ENCODE measurements at places on chromosomes 11 and 22.

GRCh38 chr11:22800482-22800881, 29.1 kb downstream of the SVIP start:
- DNase-seq, result no peak

GRCh38 chr11:19817265-19817851, 104.7 kb downstream of the NAV2 start:
- no peak for DNase-seq

GRCh38 chr22:47059701-47060161, 297.3 kb downstream of the TBC1D22A start:
- DNase-seq, result no peak

GRCh38 chr11:120090411-120090810, 47.5 kb downstream of the TRIM29 start:
- DNase-seq, result no peak

DNA sequence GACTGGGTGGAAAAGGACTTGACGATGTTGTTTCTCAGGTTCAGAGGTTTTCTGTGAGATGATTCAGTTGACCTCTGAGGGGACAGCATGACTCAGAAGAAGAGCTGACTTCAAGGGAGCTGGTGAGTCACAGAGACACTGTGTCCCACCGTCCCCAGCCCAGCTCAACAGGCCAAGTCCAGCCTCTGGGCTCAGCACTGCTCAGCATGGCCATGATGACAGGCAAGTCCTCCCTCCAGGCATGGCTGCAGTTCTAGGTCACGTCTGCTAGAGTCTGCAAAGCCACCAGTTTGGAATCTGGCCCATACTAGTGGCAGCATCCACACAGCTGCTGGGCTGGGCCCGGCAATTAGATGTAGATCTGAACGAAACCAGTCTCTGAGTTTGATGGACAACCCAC, 12.9 kb downstream of the TRIM29 start:
- no peak for DNase-seq

GRCh38 chr11:76599041-76600013, 71.2 kb downstream of the LRRC32 start:
- no peak for DNase-seq

DNA sequence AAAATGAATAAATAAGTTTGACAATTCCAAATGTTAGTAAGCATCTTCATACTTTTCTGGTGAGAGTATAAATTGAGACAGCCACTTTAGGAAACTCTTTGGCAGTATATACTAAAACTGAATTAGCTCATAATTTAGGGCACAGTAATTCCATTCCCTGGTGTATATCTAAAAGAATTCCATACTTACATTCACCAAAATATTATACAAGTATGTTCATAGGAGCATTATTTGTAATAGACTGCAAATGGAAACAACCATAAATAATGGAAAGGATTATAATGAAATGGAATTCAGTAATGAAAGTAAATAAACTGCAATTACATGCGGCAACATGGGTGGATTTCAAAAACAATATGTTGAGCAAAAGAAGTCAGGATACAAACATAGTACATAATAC, 315.8 kb upstream of the LRRC4C start:
- no peak for DNase-seq

GRCh38 chr11:94830722-94831510, 62.8 kb downstream of the AMOTL1 start:
- no peak for DNase-seq

DNA sequence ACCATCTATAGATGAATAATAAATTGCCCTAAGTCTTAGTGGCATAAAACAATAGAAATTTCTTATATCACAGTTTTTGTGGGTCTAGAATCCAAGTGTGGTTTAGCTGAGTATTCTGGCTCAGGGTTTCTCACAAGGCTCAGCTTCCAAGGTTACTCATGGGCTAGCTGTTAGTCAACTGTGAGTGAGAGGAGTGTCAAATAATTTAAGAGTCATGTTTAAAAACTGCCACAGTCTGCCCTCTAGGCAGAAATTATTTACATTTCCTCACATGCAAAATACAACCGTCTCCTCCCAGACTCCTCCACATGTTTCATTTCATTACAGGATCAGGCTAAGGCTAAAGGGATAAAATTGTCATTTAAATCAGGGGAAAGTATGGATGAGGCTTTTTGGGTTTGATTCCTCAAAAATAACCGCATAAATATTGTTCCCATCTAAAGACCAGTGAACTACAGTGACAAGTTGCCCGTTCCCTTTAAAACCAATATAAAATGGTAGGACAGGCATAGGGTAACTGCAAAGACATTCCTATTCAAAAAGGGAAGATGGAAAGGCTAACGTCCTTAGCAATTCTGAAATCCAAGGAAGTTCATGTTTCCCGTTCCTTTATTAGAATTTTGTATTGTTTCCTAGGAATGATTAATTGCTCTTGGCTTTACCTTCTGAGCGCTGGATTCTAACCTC, 324.3 kb downstream of the DYNC2H1 start:
- peak; percentile 3 for DNase-seq

DNA sequence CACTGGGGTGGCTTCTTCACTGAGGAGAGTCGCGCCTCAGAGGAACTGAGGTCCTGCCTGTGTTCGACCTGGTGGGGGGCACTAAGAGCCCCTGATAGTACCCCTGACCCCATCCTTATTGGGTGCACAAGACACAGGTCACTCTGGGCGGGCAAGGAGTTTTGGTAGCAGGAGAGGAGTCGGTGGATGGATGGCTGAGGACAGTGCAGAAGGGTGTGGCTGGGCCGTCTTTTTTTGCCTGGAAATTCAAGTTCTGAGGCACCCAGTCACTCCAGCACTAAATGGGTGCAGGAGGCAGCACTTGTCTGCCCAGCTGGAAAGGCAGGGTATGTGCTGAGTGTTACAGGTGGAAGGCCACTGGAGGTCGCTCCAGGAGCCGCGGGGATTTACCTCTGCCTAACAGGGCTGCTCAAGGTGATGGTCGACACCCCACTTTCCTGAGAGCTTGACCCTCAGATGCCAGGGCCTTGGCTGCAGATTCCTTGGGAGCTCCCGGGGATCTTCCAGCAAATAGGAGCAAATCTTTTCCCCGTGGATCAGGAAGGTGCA, 960 bp downstream of the TSSC4 start:
- no peak for DNase-seq

DNA sequence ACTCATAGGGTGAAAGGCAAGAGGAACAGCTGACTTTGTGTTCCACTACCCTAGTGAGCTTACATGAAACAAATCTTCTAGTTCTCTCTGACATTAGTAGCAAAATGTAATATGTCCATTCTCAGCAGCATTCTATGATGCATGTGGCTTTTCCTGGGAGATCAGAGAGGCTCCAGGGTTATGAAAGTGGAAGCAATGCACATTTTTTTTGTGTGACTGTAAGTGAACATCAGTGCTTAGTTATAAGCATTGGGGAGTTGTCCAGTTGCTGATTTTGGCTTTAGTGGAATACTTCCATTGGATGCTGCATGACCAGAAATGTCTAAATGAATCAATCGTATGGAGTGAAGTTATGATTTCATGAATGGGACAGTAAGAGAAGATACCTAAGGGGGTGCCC, 255.9 kb downstream of the FAT3 start:
- no peak for DNase-seq

DNA sequence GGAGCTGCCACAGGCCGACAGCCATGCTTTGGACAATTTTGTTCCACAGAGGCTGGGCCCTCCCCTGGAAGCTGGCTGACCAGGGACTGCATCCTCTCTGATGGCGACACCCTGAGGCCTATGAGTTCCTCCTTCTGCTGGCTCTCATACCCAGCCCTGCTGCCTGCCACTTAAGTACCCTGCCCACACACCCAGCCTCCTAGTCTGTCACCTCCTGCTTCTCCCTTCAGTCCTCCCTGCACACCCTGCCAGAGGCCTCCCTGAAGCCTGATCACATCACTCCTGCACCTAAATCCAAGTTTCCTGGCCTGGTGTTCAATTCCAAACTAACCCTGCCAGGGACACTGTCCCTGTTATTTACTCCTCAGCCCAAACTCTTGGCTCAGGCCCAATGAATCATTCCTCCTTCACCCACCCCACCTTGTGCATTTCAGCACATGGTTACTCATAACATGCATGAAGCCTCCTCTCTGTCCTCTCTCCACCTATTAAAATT, 136.7 kb upstream of the NECTIN1 start:
- DNase-seq, result no peak

DNA sequence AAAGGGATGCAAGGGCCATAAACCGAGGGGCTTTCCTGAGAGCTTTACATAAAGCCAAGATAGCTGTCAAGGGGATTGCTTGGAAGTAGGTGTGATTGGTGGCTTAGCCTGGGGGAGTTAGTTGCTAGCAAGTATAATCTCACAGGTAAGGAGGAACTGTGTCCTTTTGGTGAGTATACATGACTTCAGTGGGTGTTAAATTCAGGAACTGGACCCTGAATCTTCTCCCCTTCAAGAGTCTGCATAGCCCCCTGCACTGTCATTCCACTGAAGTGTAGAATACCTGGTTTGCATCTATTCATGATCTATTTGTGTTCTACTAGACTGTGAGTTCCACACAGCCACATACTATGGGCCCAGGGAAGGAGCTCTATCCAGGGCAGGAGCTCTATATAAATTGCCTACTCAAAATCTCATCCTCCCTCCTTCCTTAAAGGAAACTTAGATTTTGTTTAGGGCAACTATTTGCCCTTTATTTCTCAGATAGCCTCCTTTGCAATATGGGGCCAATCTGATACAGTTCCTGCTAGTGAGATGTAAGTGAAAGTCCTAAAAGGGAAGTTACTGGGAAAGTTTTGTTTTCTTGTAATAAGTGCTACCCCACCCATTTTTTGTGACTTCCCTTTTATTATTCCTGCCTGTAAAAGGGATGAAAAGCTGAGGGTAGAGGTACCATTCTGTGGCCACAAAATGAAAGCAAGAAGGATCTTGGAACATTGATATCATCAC, 120.5 kb downstream of the PGR start:
- no peak for DNase-seq

DNA sequence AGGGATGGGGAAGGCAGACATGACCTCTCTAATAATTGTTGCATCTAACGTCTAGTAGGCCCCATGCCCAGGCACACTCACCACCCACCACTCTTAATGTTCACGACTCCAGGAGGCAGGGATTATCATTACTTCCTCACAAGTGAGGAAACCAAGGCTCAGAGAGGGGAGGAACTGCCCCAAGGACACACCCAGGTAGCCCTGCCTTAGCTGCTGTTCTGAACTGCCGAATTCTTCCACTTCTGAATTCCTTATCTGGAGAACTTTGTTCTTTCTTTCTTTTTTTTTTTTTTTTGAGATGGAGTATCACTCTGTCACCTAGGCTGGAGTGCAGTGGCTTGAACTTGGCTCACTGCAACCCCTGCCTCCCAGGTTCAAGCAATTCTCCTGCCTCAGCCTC, 16.7 kb downstream of the SLCO2B1 start:
- DNase-seq, result no peak

GRCh38 chr11:42770444-42771065, 541.2 kb upstream of the API5 start:
- DNase-seq, result no peak
